Testis (tissue), 5 donors: ENCODE measurements at places on chromosomes 16 and 17. TPM values are rescaled to one million over a fixed set of nuclear protein-coding genes. Genes with fewer than 3 reads are reported as not detected.

Gene CLDN6
- 0.74 TPM for total RNA-seq

GRCh38 chr17:11205659-11206058, 35.4 kb upstream of the SHISA6 start:
- no peaks in the 10 kb centered on the region for H3K27me3 ChIP-seq
- no peak overlapping the region for H3K4me3 ChIP-seq
- H3K27ac ChIP-seq, result no peak overlapping the region
- H3K4me1 ChIP-seq, result no peaks in the 10 kb centered on the region
- H3K36me3 ChIP-seq, result no peaks in the 10 kb centered on the region
- DNase-seq, result no peak

Gene CNGB1
- 1.2 TPM for total RNA-seq

DNA sequence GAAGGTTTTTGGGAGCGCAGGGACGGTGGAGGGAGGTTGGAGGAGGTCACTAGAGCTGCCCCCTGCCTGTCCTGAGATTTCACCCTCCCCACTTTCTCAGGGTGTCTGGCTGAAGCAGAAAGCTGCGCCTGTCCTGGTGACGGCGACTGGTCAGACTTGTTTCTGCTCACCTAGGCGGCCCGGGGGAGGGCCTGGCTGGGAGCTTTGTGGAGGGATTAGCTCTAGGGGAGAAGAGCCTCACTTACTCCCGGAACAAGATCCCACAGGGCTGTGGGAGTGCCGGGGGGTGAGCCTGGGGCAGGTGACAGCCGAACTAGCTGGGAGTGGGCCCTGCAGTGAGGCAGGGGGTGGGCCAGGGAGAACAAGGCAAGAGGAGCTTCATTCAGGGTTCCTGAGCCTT, 11.5 kb downstream of the NHERF1 start:
- H3K4me3 ChIP-seq, result no peak overlapping the region
- peak overlapping the region; percentile 14 for H3K27ac ChIP-seq
- no peaks in the 10 kb centered on the region for H3K27me3 ChIP-seq

- H3K4me3 ChIP-seq, result peak overlapping the region; percentile 92
- H3K27me3 ChIP-seq, result no peaks in the 10 kb centered on the region
- H3K27ac ChIP-seq, result peak overlapping the region; percentile 73
- H3K36me3 ChIP-seq, result no peaks in the 10 kb centered on the region
- peaks cover 12% of the 10 kb centered on the region for H3K4me1 ChIP-seq
- peak; percentile 50 for DNase-seq
Observed at GRCh38 chr17:30378241-30378824, 394 bp upstream of the CPD start.

DNA sequence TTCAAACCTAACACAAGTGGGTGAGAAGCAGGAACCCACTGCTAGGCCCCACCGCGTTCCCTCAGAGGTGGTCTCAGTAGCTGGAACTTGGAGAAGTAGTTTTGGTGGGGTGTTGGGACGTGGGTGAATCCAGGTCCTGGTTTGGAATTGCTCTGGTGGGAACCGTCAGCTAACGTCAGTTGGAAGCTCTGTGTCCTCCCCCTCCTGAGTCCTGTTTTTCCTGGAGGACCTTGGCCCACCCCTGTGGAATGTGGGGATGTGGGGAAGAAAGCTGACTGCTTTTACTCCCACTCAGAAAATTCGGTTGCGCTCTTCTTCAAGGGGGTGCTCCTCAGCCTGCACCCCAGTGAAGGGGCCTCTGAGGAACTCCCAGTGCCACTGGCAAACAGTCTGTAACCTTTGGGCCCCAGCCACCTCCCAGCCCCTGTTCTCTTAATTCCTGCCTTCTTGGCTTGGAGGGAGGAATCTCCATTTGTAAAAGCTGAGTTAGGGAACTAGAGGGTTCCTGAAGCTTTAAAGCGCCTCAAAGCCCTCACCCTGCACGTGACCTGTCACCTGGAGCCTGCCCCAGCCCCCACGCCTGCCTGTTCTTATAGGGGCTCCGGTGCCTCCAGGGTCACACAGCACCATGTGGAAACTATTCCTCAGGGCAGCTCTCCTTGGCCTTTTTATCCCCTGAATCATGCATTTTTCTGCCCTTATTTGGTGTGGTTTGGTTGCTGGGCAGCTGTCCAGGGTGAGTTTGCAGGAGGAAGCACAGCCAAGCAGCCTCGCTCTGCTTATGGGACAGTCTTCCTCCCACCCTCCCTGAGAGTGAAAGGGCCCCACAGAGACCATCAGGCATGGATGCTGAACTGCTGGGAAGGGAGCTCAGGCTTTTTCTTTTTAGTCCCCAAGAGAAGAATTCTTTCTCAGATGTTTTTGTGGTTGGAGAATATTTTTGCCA, 16.2 kb upstream of the NAGLU start:
- no peaks in the 10 kb centered on the region for H3K27me3 ChIP-seq
- peak overlapping the region; percentile 93 for H3K27ac ChIP-seq
- no peak overlapping the region for H3K4me3 ChIP-seq
- peaks cover 79% of the 10 kb centered on the region for H3K4me1 ChIP-seq

GRCh38 chr17:40219594-40220338, 662 bp downstream of the WIPF2 start:
- H3K4me3 ChIP-seq, result peak overlapping the region; percentile 91
- peak overlapping the region; percentile 97 for H3K27ac ChIP-seq
- no peaks in the 10 kb centered on the region for H3K36me3 ChIP-seq

DNA sequence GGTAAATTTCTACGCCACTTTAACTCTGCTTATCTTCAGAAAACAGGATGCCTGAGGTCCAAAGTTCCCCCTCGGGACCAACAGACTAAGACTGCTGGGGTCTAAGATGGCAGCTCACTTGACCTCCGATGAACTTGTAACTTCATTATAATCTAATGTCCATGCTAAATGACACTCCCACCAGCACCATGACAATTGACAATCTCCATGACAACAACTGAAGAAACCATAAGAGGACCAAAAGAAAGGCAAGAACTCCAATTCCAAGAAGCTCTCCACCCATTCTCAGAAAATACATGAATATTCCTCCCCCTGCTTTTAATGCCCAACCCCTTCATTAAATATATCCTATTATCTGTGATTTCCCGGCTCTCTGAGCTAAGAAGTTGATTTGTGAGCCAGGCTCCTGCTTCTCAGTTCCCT, 7.5 kb downstream of the CCL4 start:
- H3K36me3 ChIP-seq, result no peaks in the 10 kb centered on the region
- no peak for DNase-seq
- no peaks in the 10 kb centered on the region for H3K27me3 ChIP-seq
- H3K4me3 ChIP-seq, result no peak overlapping the region
- H3K27ac ChIP-seq, result no peak overlapping the region
- peaks cover 3% of the 10 kb centered on the region for H3K4me1 ChIP-seq

GRCh38 chr17:74217037-74217730, 3.8 kb downstream of the TTYH2 start:
- no peaks in the 10 kb centered on the region for H3K27me3 ChIP-seq
- DNase-seq, result no peak
- H3K36me3 ChIP-seq, result no peaks in the 10 kb centered on the region
- H3K4me3 ChIP-seq, result no peak overlapping the region

- H3K4me1 ChIP-seq, result peaks cover 11% of the 10 kb centered on the region
- DNase-seq, result no peak
- H3K36me3 ChIP-seq, result no peaks in the 10 kb centered on the region
- H3K27ac ChIP-seq, result no peak overlapping the region
- no peak overlapping the region for H3K4me3 ChIP-seq
Observed at GRCh38 chr17:76009969-76010661, 9.5 kb downstream of the CDK3 start.

GRCh38 chr16:59173408-59173831, 439.3 kb upstream of the GOT2 start:
- H3K4me3 ChIP-seq, result no peak overlapping the region
- no peaks in the 10 kb centered on the region for H3K36me3 ChIP-seq
- no peak for DNase-seq
- H3K27ac ChIP-seq, result no peak overlapping the region
- no peaks in the 10 kb centered on the region for H3K27me3 ChIP-seq
- no peaks in the 10 kb centered on the region for H3K4me1 ChIP-seq

DNA sequence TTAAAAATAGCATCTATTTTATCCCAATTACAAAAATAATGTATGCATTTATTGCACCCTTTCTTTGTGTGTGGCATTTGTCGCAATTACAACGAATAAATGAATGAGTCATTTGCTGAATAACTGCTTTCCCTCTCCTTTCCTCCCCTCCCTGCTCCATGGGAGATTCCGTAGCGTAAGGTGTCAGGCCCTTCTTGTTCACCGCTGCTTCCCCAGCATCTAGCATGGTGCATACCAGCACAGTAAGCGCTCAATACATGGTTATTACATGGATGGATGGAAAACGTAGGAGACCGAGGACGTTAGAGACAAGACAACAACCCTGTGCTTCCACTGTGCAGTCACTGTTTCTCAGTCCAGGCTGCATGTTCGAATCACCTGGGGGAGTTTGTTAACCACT, 336.0 kb upstream of the EEF2KMT start:
- H3K36me3 ChIP-seq, result no peaks in the 10 kb centered on the region

GRCh38 chr17:13321951-13322701, 279.6 kb downstream of the HS3ST3A1 start:
- no peaks in the 10 kb centered on the region for H3K4me1 ChIP-seq
- no peaks in the 10 kb centered on the region for H3K27me3 ChIP-seq
- no peaks in the 10 kb centered on the region for H3K36me3 ChIP-seq
- no peak for DNase-seq
- no peak overlapping the region for H3K4me3 ChIP-seq

DNA sequence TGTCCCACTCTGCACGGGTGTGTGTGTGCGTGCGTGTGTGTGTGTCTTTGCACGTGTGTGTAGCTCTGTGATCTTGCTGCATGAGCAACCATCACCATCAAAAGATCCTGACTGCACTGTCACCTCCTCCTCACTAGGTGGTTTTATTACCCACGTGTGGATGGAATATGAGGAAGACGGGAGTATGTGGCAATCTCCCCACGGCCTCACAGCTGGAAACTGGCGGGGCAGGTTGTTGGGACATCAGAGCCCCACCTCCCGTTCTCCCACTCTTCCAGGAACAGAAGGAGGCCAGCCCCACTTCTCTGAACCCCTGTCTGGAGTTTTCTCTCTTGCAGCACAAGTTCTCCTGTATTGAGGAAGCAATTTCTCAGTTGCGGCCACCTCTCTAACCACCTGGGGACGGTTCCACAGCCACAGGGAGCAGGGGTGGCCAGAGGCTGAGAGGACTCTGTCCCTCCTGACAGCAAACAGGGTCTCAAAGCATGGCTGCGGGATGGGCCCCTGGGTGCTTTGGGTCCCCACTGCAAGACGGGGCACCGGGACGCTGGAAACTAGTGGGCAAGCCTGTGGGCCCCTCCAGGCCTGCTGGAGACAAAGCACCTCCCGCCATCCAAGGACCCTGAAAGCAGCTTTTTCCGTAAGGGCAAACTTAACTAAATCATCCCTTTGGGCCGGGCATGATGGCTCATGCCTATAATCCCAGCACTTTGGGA, 27.9 kb upstream of the ATP2C2 start:
- no peaks in the 10 kb centered on the region for H3K36me3 ChIP-seq
- no peak overlapping the region for H3K4me3 ChIP-seq
- H3K27ac ChIP-seq, result no peak overlapping the region
- no peak for DNase-seq
- H3K27me3 ChIP-seq, result no peaks in the 10 kb centered on the region

Gene CCR7
- 0.87 TPM for total RNA-seq

GRCh38 chr16:86038926-86039310, 140.0 kb downstream of the IRF8 start:
- DNase-seq, result no peak
- H3K36me3 ChIP-seq, result no peaks in the 10 kb centered on the region
- no peak overlapping the region for H3K4me3 ChIP-seq
